ENCODE measurements at places on chromosomes 4 and X. TPM values are rescaled to one million over a fixed set of nuclear protein-coding genes. Genes with fewer than 3 reads are reported as not detected.

DNA sequence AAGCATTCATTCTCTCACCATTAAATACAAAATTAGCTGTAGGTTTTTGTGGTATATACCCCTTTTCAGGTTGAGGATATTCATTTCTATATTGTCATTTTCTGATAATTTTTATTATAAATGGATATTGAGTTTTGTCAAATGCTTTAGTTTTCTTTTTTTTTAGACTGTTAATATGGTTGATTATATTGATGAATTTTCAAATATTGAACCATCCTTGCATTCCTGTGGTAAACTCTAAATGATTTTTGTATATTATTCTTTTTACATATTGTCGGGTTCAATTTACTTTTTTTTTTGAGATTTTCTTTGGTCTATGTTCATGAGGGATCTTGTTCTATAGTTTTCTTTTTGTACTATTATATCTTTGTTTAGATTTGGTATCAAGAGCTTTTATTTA lies 165.1 kb downstream of the GPAT3 start:
- DNase-seq = no peak

TCEAL9 gene
- total RNA-seq = 81.3 TPM

GLUD2 gene
- 3.3 TPM for total RNA-seq

DNA sequence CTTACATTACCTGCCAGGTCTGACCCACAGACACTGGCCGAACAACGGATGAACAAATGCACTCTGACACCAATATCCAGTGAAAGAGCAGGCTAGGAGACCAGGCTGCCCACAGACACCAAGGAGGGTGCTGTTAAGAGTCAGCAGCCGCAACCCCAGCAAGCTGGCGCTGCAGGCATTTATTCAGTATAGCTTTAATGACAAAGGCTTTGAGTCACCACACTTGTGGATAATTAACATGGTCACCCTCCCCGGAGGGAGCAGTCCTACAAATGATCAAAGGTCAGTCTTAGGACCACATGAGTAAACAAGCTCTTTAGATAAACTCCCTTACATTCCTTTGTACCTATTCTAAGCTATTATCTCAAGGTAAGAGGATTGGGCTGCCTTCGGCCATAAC lies 368.5 kb upstream of the GRID2 start:
- no peak for DNase-seq

AKAP4 gene
- not detected for total RNA-seq

DNA sequence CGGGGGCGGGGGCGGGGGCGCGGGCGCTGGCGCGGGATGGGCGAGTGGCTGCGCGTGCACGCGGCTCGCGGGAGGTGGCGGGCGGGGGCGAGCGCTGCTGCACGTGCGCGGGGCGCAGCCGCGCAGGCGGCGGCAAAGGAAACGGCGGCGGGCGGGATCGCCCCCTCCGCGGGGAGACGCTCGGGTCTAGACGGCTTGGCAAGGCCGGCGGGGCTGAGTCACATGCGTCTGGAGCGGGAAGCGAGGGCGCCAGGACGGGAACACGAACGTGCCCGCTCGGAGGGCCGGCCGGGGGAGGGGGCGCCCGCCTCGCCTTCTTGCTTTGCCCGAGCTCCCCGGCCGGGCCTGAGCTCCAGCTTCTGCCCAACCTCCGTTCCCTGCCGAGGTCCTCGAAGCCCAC lies 4.3 kb upstream of the HAUS7 start:
- peak; percentile 34 for DNase-seq

MFAP3L gene
- 10.5 TPM for total RNA-seq

HERC6 gene
- 4.9 TPM for total RNA-seq

- DNase-seq = peak; percentile 71
These were observed 50.3 kb downstream of the STK32B start for GRCh38 chr4:5101571-5101970.

MEPE gene
- not detected for total RNA-seq

DNA sequence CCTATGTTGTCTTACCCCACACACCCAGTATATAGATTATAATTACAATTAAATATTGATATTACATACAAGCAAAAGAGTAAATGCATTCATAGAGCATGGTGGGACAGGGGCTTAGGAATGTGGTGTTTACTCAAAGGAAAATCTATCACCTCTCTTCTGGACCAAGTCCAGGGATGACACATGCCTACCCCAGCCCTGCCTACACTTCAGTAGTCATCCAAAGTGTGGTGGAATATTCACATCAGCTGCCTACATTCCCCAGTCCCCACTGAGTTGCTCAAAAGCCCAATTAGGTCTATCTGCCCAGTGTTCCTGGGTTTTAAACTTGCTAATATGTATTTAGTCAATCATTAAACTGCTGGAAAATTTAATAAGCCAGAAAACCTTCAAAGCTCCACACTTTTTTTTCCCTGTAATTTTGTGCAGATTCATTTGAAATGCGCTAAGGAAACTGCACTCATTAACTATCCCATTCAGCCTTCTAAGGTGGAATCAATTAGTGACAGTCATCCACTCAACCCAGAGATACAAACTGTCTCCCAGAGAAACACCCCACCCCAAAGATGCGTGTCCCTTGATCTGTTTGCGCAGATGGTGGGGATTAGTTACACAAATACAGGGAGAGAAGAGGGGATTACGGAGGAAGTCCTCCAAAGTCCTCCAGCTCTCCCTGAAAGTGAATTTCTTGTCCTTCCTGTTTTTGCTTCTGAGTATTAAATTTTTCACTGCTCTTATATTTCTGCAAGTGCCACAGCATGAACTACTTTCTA lies 91.7 kb upstream of the KDR start:
- peak; percentile 34 for DNase-seq

IQCM gene
- total RNA-seq = not detected

DNA sequence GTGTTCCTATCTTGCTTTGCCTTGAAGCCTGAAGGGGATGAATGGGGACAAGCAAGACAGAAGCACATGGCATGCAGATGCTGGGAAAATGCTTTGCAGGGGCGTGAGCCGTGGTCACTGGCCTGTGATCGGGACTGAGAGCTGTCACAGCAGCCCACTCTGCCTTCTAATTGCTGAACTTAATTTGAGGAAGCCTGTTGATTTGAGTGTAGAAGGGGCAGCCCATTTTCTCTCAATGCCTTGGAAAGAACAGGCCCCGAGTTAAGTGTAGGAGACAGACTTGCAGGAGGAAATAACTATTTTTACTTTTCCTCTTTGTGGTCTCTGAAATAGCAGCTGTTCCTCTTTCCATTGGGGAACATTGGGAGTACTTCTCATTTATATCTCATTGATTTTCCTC lies 26.1 kb upstream of the TBC1D1 start:
- DNase-seq = no peak

DNA sequence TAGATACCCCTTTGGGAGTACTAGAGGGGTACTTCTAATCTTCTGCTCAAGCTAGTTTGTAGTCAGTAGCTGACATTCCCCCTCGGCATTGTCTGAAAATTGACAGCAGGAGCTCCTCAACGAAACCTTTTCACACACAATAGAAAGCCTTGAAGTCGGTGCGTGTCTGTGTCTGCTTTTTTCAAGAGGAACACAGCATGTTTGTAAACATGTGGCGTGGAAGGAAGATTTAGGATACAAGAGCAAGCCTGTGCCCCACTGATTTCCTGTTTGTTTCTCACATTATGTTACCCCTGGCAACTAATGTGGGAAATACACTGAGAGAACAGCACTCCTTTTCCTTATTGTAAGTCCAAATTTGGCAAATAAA lies 252.6 kb downstream of the ANKRD50 start:
- peak; percentile 77 for DNase-seq

DNA sequence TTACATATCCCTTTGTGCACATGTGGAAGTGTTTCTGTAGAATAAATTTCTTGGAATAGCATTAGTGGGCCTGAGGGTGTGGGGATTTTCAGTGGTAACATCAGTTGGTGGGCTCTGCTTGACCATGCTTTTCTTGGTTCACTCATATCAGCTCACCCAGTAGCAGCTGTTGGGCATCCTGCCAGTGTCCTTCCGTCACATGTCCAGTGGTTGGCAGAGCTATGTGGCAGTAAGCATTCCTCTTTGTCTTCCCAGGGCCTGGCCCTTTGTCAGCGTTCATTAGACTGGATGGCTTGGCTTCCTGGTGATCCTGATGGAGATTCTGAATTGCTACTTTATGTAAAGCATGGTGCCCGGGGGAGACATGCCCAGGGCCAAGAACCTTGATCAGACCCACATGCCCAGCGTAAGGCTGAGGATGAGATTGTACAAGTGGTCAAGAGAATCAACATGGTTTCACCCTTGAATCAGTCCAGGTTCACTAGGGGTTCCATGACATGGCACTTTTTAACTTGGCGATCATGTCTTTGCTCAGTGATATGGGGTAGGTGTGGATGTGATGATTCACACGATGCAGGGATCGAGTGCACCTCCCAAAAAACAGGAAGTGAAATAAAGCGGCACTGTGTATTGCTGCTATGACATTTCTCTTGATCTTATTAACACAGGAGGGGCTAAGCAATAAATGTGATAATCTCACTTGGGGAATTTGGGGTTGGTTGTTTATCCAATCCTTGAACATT lies 72.1 kb upstream of the IGFBP7 start:
- DNase-seq = peak; percentile 9

- DNase-seq = no peak
These were observed 232.7 kb downstream of the MGST2 start for GRCh38 chr4:139898293-139898692.

TAPT1 gene
- total RNA-seq = 34.4 TPM

NWD2 gene
- total RNA-seq = 0.30 TPM

- DNase-seq = no peak
These were observed 740.3 kb upstream of the FRG1 start for GRCh38 chr4:189200353-189200752.

DNA sequence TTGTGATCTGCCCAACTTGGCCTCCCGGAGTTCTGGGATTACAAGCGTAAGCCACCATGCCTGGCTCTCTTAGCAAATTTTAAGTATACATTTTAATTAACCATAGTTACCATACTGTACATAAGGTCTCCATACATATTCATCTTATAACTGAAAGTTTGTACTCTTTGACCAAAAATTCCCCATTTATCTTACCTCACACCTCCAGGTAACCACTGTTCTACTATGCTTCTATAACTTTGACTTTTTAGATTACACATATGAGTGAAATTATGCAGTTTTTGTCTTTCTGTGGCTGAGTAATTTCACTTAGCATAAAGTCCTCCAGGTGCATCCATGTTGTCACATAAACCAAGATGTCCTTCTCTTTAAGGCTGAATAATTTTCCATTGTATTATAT lies 17.4 kb downstream of the C4orf51 start:
- no peak for DNase-seq

DNA sequence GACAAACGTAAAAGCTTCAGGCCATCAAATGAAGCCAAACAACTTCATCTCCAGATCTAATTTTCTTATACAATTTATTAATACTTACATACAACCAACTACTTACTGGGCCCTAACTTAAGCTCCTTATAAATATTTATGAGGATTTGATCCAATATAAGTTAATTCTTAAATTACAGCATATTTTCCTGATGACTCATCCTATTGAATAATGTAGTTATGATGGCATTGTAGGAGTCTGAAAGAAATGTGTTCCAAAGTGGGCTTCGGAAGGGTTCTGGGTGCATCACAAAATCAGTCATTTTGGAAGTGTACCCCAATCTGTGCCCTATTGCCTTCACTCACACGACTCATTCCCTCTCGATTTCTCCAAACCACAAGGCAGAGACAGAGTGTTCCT lies 455.1 kb upstream of the CTSO start:
- DNase-seq = no peak

DNA sequence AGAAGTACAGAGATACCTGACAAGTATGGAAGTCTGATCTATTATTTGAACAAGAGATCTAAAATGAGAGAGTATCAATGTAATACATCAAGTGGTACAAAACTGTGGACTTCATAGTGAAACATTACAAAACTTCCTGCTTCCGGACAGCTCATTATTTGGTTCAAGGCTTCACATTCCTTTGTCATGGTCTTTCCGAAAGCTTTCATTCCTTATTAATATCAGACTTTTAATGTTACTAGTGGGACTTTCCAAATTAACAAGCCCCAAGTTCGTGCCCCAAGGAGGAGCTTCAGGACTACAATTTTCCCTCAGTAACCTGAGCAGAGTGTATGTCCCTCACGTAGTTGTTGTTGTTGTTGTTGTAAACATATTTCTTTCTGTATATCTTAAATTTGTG lies 1.2 kb downstream of the CHIC2 start:
- DNase-seq = no peak

HDX gene
- total RNA-seq = 6.4 TPM

DNA sequence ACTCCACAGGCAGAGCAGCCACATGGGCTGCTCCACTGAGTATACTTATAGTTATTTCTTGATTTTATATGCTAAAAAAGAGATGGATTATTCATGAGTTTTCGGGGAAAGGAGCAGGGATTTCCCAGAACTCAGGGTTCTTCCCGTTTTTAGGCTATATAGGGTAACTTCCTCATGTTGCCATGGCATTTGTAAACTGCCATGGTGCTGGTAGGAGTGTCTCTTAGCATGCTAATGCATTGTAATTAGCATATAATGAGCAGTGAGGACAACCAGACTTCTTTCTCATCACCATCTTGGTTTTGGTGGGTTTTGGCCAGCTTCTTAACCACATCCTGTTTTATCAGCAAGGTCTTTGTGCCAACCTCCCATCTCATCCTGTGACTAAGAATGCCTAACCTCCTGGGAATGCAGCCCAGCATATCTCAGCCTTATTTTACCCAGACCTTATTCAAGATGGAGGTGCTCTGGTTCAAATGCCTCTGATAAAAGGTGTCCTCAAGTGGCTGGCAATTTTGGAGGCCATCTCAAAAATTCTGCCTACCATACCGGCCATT lies 213.0 kb upstream of the VEGFC start:
- no peak for DNase-seq

GRCh38 chrX:121479406-121479805 lies 432.0 kb downstream of the GLUD2 start:
- DNase-seq = no peak

DNA sequence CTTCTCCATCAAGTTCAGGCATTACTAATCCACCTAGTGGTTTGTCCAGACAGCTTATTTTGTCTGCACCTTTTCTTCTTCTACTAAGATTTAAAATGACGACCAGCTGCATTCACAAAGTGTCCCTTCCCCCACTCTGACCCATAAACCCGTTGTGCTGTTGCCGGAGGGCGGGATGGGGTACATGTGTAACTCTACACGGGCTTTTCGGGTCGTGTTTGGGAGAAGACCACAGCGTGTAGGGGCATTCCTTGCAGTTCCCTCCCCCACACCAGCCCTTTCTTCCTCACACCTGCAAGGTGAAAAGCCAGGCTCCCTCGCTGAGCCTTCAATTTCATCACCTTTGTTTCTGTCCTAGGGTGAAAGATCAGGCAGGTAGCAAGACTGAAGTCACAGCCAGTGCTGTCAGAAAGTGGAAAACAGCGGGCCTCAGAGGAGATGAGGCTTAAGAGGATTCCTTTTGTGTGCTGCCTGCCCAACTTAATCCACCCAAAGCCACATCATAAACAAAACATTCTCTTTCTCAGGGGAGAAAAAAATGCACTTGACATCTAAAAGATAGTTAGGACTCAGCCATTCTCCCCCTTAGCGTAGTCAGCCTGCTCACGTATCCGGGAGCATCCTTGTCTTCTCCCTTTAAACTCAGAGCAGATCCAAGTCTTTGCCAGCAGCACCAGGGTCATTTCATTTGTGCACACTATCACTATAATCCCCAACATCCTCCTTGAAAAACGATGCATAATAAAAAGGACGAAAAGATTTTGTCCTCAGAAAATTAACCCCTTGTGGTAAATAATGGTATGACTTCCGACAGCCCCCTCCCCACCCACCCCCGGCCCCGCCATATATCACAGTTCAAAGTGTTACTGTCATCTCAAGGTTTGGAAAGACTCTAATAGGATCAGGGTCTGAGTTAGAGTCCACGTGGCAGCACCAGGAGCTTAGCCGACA lies 599.0 kb downstream of the RAB28 start:
- DNase-seq = no peak
